ENCODE measurements at places on chromosomes 1 and 21. TPM values are rescaled to one million over a fixed set of nuclear protein-coding genes. Genes with fewer than 3 reads are reported as not detected.

The AMY1A gene
- total RNA-seq = not detected

The OR6N1 gene
- total RNA-seq = not detected

The SPRR2E gene
- not detected for total RNA-seq

The COL11A1 gene
- total RNA-seq = 8.8 TPM

The OLIG2 gene
- total RNA-seq = not detected

The TRNP1 gene
- 217 TPM for total RNA-seq

The CAMK1G gene
- 1.2 TPM for total RNA-seq

The PRRX1 gene
- total RNA-seq = 57.8 TPM

The FALEC gene
- total RNA-seq = not detected

The CLCA1 gene
- total RNA-seq = not detected

Measured in bronchus fibroblast of lung (primary cell).